ENCODE measurements at places on chromosomes 11 and 22. TPM values are rescaled to one million over a fixed set of nuclear protein-coding genes. Genes with fewer than 3 reads are reported as not detected.
A peak's percentile ranks its signal among the peaks of the same experiment; 100 is the strongest.

- DNase-seq: no peak
Observed at GRCh38 chr22:22343581-22344296, 99.2 kb downstream of the VPREB1 start.

GRCh38 chr22:43085658-43086606 lies 3.3 kb downstream of the TTLL1 start:
- DNase-seq: peak; percentile 68

GRCh38 chr11:67357831-67358670 lies 4.7 kb upstream of the POLD4 start:
- DNase-seq: no peak

DNA sequence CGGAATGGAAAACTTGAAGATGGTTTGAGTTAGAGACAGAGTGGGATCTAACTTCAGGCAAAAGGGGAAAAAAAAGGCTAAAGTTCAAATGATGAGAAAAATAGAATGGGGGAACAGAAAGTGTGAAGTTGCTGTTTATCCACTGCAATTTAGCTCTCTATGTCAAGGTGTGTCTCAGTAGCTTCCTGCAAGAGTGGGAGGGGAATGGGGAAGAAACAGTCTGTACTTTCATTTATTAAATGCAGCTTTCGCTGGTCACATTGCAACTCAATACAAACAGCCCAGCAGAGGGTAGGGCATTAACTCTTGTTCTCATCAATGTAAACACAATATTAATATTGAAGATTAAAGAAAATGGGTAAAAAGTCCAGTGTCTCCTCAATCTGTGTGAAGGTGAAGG lies 214.7 kb upstream of the SYN3 start:
- DNase-seq: no peak

DNA sequence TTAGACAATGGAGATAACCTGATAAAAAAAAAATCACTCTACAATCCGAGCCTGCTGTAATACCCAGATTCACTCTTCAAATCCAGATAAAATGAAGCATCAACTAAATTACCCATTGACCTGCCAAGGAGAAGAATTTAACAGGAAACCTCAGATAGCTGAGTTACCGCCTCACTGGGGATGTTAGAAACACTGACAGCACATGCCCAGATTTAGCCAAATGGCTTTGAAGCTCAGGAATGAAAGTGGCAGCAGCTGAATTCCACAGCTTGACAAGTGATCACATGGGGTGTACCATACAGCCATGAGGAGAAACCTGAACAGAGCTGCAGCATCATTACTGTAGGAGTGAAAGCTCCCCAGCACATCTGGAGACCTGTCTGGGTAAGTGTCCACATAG lies 807.6 kb downstream of the DLG2 start:
- DNase-seq: no peak

GRCh38 chr11:18000760-18001159 lies 12.1 kb downstream of the SERGEF start:
- DNase-seq: no peak

- no peak for DNase-seq
Observed at GRCh38 chr11:47130543-47130942, 46.1 kb downstream of the ARFGAP2 start.

DNA sequence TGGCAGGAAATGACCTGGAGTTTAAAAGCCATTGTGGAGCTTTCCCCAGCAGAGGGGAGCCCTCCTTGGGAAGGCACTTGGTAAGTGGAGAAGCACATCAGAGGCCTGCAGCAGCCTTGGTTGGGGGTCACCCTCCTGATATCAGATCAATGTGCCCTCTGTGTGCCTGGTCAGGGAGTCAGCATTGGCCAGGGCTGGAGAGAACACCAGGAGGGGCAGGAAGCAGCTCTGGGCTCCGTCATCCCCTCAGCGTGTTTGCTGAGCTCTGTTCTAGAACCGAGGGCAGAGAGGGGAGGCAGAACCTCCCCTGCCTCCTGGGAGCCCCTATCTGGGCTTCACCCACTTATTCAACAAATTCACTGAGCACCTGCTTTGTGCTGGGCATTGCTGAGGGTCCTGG lies 846.0 kb downstream of the TBC1D22A start:
- DNase-seq: no peak

DNA sequence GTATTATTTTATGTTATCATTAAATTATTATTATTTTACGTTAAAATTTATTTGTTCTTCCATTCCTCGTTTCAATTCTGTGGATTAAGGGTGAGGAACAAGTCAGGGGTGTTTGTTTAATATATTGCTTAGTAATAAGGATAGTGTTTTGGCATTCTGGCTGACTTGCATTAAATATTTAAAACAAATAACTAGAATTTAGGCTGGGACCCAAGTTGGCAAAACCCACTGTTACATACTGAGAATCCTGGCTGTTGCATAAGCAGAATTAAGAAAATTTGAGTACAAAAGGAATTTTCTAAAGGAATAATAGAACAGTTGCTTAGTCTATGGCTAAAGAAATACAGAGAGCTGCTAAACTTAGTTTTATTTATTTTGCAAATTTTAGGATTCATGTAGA lies 196.4 kb downstream of the GUCY1A2 start:
- no peak for DNase-seq

DNA sequence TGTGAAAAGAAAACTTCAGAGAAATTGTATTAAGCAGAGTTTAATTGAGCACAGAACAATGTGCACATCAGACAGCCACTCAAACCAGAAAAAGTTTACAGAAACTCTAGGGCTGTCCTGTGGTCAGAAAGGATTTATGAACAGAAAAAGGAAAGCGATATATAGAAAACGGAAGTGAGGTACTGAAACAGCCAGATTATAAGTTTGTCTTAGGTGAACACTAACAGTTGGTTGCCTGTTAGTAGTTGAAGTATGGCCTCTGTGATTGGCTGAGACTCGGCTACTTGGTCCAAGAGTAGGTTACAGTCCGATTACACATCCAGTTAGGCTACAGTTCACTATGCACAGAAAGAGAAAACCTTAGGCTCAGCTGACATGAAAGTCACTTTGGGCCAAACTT lies 1232.5 kb upstream of the RAG2 start:
- DNase-seq: no peak

DNA sequence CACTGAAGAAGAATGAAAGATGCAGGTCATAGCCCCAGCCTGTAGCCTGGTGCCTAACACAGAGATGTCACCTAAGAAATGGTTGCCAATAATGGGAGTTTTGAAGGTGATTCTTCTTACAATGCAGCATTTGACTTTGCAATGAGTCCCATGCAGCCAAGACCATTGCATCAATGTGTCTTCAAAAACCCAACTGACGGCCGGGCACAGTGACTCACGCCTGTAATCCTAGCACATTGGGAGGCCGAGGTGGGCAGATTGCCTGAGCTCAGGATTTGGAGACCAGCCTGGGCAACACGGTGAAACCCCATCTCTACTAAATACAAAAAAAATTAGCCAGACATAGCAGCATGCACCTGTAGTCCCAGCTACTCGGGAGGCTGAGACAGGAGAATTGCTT lies 89.3 kb upstream of the ASPHD2 start:
- DNase-seq: no peak

GRCh38 chr22:34808618-34809017 lies 257.3 kb upstream of the ISX start:
- DNase-seq: no peak

- no peak for DNase-seq
Observed at GRCh38 chr11:1041936-1042608, 5.6 kb upstream of the MUC6 start.

DNA sequence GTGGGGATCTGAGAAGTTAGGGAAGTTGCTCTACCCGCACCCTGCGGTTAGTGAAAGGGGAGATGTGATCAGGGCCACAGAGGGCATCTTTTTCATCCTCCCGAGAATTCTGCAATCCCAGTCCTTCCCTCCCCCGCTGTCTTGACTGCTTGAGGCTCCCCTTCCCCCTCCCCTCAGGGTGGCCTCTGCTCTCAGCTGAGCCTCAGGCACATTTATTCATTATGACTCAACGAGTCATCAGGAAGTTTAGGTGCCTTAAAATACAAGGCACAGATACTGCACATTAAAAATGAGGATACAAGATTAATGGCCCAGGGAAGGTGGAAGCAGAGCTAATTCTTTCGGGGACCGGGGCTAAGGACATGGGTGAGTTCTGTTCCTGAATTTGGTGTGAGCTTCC lies 104.0 kb downstream of the CACNA1I start:
- DNase-seq: no peak

GRCh38 chr11:75810637-75811390 lies 4.2 kb upstream of the UVRAG start:
- DNase-seq: no peak

DNA sequence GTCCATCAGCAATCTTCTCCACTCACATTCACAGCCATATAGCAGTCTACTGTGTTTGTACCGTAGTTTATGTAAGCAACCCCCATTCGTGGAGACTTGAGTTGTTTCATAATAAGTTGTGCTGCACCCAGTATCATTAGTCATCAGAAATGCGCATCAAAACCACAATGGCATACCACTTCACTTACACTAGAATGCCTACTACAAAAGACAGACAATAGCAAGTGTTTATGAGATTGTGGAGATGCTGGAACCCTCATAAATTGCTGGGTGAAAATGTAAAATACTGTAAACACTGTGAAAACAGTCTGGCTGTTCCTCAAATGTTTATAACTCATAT lies 133.3 kb downstream of the ATXN10 start:
- no peak for DNase-seq

DNA sequence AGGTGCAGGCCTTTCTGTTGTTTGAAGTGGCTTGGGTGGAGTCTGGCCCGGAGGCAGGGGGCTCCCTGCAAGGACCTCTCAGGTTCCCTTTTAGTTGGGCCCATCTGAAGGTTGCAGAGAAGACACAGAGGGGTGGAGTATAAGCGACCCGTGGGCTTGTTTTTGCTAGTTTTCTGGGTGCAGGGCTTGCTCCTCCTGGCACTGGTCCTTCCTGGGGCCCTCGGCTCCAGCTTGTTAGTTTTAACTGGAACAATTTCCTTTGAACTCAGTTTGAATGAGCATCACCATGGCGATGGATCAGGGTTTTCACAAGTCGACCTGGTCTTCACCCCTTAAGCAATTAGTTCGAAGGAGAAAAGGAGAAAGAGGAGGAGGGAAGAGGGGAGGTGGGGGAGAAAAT lies 28.5 kb upstream of the OAF start:
- peak; percentile 4 for DNase-seq

GRCh38 chr11:81602508-81602907 lies 1131.2 kb downstream of the FAM181B start:
- no peak for DNase-seq

DNA sequence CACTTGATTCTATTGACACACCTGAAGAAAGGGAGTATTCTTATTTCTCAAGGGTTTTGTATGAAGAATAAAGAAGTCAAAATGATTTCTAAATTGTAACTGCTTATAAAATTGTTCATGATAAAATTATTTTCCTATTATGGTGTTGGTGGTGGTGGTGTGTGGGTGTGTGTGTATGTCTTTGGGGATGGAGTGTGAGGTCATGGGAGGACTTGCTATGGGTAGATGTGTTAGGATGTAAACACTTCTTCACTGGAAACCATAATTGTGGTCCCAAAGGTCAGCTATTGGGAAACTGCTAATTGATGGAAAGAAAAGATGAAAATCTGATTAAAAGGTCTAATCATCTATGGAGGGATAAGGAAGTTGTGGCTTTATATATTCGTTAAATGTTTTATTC lies 5.1 kb downstream of the TRIM22 start:
- no peak for DNase-seq

DNA sequence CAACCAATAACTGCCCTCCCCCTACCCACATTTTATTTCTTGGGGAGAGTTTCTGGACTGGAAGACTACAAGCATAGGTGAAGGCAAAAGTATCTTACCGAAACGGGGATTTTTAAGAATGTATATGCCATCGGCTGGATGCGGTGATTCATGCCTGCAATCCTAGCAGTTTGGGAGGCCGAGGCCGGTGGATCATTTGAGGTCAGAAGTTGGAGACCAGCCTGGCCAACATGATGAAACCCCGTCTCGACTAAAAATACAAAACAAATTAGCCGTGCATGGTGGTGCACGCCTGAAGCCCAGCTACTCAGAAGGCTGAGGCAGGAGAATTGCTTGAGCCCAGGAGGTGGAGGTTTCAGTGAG lies 20.8 kb upstream of the SLN start:
- DNase-seq: no peak

DNA sequence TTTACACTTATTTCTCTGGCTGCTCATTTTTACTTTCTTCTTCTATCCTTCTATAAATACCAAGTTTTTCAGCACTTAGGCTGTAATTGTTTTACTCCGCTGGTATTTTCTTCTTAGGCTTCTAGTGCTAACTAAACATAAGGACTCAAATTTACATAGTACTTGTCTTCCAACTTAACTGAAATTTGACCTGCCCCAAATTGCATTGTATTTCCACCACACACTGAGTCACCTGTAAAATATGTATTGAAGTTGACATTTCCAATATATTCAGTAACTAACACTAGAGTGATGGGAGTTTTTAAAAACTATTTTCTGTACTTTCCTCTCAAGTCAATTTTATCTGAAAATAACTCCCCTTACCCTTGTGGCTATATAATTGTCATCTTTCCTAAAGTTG lies 1794.1 kb upstream of the RAG2 start:
- no peak for DNase-seq

DNA sequence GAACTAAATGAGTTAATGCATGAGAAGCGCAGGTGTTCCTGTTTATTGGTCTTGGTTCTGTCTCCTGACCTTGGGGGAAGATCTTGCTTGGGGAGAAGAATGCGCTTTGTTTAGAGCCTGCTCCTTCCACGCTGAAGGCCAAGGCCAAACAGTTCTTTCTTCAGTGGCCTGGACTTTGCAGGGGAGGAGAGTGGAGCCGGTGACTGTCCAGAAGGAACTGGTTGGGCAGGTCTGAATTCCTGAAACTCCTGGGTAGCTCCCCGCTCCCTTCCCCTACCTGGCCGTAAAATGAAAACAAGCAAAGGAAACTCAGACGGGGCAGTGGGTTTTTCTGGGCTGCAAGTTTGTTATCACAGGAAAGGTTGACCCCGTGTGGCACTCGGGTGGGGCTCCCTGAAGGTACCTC lies 3.6 kb downstream of the ARHGAP8 start:
- DNase-seq: no peak

- no peak for DNase-seq
Observed at GRCh38 chr22:48536541-48537342, 1290.9 kb downstream of the BRD1 start.

GRCh38 chr11:11409901-11410300 lies 56.9 kb upstream of the CSNK2A3 start:
- no peak for DNase-seq

GRCh38 chr11:112858289-112859023 lies 102.8 kb upstream of the NCAM1 start:
- no peak for DNase-seq

GRCh38 chr11:120633616-120634393 lies 122.3 kb downstream of the GRIK4 start:
- DNase-seq: no peak

GRCh38 chr22:26711205-26711963 lies 54.0 kb downstream of the MIAT start:
- peak; percentile 35 for DNase-seq

Gene PGA3
- total RNA-seq: not detected

Gene ACTN3
- total RNA-seq: 0.33 TPM

Gene KCNK4
- total RNA-seq: not detected

Gene TTC12
- total RNA-seq: 20.8 TPM

Gene SCUBE2
- not detected for total RNA-seq

Gene TEAD1
- not detected for total RNA-seq

Gene TIMM10
- total RNA-seq: 18.8 TPM

Gene PDGFD
- total RNA-seq: 41.2 TPM

Gene IRF7
- total RNA-seq: 97.3 TPM

Gene TRIM6
- total RNA-seq: not detected

Gene C22orf23
- total RNA-seq: not detected

Gene GALNT18
- total RNA-seq: 0.38 TPM

Data from natural killer cell (primary cell).